T47D (cell line): ENCODE measurements at places on chromosomes 2 and 18.
A peak's percentile ranks its signal among the peaks of the same experiment; 100 is the strongest.

- DNase-seq: no peak
Observed at GRCh38 chr2:111667542-111668273, 216.3 kb downstream of the ANAPC1 start.

DNA sequence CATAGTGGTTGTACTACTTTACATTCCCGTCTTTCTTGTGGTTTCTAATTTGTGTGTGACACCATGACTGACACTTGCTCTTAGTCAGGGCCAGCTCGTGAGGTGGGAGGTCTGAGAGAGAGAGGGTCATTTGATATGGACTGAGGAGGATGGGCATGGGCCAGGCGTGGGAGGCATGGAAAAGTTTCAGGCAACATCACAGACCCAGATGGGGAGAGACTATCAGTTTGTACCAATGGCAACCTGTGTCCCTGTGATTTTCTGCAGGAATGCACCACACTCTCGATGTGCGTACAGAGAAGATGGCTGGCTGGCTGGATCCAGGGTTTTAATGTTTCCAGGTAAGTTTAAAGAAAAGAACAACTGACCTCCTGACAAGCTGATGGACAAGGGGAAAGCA is 273.6 kb downstream of the CYRIA start:
- no peak for DNase-seq

DNA sequence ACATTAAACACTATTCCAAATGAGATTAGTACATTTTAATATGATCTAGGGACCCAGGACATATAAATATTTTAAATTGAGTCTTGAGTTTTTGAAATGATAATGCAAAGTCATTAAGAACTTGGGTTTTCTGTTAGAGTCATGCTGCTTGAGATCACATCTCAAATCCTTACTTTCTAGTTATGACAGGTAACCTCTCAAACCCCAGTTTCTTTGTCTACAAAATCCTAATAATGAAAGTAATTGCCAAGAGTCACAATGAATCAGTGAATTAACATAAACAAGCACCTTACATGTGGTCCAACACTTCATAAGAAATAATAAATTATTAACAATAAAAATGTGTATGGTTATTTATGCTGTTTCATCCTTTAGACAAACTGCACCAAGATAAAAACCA is 607.6 kb downstream of the LRP1B start:
- DNase-seq: no peak

GRCh38 chr2:187462839-187463238 is 14.8 kb upstream of the CALCRL start:
- DNase-seq: no peak

DNA sequence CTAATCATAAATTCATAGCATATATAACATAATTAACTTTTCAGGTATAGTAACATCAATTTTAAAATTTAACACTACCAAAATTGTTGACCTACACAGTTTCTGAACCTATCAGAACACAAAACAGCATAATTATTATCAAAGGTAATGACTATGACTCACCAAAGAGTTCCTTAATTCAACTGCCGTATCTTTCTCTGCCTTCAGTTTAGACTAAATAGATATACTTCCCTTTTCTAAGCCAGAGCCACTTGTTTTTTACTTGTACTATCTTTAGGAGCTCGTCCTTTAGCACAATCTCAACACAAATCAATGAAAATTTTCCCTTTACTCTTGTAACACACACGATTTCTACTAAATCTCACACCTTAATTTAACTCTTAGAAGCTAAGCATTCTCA is 54.4 kb downstream of the CCDC88A start:
- no peak for DNase-seq

GRCh38 chr18:36518839-36519238 is 221.3 kb downstream of the FHOD3 start:
- DNase-seq: no peak

DNA sequence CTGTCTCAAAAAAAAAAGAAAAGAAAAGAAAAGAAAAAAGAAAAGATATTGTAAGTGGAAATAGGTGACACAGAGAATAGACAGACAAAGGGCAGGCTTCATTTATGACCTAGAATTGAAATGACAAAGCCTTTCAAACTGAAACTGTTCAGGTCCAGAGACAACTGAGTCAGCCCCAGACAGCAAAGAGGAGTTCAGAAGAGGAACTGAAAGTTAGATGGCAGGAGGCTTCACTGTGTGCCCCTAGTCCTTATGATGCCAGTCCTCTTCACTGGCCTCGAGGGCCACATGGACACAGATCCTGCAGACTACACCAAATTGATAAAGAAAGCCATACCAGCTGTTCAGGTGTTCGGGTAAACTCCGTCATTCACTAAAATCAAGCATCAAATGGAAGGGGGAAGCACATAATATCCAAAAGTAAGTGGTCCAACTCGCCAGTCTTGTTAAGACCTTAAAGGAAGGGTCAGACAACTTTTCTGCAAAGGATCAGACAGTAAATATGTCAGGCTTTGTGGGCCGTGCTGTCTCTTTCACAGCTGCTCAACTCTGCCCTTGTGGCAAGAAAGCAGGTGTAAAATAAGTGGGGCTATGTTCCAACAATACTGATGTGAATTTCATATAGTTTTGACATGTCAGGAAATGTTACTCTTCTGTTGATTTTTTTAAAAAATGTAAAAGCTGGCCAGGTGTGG is 231.9 kb upstream of the MGAT5 start:
- DNase-seq: no peak

GRCh38 chr2:165562233-165562632 is 92.7 kb downstream of the CSRNP3 start:
- DNase-seq: no peak

- no peak for DNase-seq
Observed at GRCh38 chr2:150859162-150859561, 371.7 kb upstream of the RND3 start.

DNA sequence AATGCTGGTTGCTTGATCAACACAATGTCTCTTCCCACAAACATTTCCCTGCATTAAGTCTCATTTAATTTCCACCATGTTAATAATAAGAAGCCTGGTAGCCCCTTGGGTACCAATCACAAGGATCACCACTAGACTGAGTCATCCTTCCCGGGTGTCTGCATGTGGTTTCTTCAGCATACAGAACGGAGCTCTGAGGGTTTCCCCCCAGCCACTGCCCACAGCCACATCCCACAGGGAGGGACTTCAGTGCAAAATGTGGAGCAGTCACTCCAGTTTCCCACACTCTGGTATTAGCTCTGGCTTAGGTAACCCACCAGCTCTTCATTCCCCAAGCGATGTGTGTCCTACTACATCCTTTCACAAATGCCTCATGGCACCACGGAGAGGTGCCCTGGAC is 42.7 kb upstream of the POLE4 start:
- no peak for DNase-seq

GRCh38 chr18:13374096-13374467 is 155.5 kb downstream of the LDLRAD4 start:
- DNase-seq: no peak

- no peak for DNase-seq
Observed at GRCh38 chr2:189424961-189425360, 16.3 kb upstream of the WDR75 start.

DNA sequence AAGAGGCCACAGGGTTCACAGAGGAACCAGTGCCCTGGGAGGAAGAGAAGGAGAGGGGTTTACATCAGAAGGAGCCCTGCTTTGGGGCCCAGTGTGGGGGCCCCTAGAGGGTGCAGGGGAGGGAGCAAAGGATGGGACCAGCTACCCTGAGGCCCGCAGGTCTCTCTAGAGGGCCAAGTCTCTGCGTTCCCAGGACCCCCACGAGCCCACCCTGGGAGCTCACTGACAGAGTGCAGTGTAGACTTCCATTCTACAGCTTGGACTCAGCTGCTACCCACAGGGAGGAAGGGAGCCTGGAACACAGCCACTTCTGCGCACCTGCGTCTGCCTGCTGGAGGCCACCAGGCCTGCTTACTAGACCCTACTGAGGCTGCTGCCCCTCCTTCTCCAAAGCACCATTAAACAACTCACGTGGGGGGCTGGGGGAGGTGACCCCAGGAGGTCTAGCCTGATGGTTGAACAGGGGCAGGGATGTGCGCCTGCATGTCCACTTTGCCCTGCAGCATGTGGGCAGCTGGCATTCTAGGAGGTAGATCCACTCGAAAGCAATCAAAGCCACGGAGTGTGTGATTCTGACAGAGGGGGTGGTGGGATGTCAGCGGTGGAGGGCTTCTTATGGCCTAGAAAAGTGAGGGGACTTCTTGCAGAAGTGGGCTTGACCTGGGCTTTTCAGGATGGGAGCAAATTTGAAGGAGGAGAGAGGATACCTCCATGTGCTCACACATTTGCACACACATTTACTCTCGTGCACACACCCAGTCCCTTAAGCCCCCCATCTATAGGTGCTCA is 90.2 kb downstream of the ZFP36L2 start:
- no peak for DNase-seq

DNA sequence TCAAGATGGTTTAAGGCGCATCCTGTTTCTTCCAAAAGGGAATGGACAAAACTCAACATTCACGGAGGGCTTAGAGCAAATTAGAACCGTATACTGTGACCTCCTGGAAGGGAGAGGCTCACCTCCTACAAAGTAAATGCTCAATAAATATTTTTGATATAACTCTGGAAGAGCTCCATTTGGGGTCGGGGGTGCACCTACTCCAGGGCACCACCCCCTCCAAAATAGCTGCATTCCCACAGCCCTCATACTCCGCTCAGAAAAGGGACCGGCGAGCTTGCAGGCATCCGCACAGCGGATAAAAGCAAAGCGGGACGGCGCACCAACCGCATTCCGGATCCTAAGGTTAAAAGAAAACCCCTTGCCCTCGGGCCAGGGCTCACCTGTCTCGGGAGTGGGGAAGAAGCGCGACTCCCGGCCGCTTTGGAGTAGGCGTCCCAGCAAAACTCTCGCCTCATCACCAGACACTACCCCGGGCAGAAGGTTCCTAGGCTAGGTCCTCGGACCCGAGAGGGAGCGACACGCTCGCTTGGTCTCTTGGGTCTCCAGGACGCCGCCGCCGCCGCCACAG is 378 bp downstream of the WDPCP start:
- DNase-seq: no peak

- peak; percentile 42 for DNase-seq
Observed at GRCh38 chr2:15940661-15941480, 521 bp downstream of the MYCN start.

DNA sequence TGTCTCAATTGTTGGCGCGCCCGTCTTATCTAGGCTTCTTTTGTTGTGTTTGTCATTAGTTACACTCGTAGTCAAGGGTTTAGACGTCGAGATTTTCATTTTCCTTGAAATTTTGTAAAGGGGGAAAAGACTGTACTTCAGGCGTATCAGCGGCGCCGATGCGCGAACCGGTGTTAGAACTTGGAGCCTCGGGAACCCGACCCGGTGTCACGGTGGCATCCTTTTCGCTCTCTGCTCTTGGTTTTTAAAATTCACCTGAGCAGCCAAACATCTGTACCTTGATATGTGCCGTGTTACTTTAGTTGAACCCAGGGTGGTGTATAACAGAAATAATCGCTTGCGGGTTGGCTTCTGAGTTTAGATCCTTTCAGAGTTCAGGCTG is 643 bp downstream of the RMC1 start:
- no peak for DNase-seq

DNA sequence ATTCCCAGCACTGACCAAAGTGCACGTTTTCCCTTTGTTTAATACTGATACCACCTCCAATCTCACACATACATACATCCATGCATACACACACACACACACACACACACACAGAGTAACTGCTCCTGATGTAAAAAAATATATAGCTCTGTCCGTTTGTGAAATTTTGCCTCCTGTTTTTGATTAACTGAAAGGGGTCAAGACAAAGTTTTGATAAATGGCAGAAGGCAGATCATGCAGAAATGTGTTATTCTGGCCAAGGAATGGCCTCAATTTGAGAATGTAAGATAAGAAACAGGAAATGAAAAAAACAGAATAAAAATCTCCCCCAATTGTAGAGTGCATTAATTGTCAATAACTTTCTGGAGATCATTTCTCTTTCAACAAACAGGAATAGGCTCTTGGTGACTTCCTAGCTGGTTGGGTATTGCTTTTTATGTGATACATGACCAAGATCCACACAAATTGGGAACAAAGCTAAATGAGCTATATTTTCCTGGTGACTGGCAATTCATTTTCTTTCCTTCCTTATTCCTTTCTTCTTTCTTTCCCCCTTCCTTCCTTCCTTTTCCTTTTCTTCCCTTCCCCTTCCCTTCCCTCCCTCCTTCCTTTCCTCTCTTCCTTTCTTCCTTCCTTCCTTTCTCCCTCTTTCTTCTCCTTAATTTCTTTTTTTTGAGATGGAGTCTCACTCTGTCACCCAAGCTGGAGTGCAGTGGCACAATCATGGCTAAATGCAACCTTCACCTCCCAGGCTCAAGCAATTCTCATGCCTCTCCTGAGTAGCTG is 88.9 kb upstream of the PMAIP1 start:
- DNase-seq: no peak

DNA sequence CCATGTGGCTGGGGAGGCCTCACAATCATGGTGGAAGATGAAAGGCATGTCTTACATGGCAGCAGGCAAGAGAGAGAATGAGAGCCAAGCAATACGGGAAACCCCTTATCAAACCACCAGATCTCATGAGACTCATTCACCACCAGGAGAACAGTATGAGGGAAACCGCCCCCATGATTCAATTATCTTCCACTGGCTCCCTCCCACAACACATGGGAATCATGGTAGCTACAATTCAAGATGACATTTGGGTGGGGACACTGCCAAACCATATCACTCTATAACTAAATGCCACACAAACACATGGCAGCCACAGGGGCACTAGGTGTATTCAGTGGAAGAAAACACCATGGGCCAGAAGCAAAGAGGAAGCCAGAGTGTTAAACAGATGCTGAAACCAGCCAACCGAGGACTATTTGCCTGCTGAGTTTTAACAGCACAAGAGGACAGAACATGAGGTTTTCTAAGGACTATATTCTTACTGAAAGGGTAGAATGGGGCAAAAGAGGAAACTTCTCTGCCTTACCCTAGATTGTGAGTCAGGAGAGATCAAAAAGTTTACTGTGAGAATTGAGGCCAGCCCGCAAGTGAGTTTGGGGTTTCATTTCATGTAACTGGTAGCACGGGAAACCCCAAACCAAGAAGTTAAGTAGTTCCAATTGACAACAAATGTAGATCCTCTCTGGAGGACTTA is 49.2 kb downstream of the SIGLEC15 start:
- no peak for DNase-seq

GRCh38 chr2:104891145-104891544 is 37.2 kb downstream of the POU3F3 start:
- DNase-seq: no peak

DNA sequence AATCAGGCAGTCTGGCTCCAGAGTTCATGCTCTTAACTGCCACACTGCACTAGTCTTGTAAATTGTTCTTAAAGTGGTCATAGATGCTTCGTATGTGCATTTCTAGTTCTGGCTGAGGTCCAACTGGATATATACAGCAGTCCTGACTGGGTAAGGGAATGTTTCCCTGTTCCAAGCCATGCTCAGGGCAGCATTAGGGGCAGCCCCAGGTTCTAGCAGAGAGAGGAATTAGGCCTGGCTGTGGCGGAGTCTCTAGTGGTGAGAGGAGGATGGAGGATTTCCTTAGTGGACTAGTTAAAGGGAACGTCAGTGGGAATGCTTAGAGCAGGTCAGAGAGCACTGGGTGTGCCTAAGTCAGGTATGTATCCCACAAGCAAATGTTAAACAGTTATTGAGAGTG is 28.0 kb downstream of the UBE2E3 start:
- DNase-seq: no peak

GRCh38 chr2:183037074-183037552 is 1.1 kb downstream of the NCKAP1 start:
- peak; percentile 38 for DNase-seq

GRCh38 chr2:68909793-68910674 is 38.8 kb upstream of the BMP10 start:
- peak; percentile 73 for DNase-seq
